ENCODE measurements at places on chromosomes 16 and 17.

DNA sequence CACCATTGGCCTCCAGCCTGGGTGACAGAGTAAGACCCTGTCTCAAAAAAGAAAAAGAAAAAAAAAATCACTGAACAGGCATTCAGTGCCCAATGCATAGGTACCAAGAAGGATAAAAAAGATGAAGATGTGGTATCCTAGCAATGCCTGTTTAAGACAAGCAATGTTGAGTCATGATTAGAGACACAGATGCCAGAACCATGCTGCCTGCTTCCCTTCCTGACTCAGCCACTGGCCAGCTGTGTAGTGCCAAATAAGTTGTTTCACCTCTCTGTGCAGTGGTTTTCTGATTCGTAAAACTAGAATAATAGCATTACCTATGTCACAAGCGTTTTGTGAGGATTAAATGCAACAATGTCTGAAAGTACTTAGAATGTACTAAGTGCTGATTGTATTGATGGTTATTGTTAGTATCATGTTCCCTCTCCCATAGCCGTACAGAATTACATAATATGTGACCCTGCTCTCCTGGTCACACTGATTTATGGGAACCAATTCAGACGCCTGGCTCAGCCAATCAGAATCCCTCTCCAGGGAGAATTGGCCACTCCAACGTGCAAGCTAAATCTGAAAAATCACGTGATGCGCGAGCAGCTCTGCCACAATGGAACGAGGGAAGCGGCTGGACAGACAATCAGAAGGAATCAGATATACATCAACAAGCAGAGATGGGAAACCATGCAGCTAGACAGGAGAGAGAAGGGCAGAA, 241.9 kb downstream of the SLC39A11 start:
- DNase-seq: no peak

DNA sequence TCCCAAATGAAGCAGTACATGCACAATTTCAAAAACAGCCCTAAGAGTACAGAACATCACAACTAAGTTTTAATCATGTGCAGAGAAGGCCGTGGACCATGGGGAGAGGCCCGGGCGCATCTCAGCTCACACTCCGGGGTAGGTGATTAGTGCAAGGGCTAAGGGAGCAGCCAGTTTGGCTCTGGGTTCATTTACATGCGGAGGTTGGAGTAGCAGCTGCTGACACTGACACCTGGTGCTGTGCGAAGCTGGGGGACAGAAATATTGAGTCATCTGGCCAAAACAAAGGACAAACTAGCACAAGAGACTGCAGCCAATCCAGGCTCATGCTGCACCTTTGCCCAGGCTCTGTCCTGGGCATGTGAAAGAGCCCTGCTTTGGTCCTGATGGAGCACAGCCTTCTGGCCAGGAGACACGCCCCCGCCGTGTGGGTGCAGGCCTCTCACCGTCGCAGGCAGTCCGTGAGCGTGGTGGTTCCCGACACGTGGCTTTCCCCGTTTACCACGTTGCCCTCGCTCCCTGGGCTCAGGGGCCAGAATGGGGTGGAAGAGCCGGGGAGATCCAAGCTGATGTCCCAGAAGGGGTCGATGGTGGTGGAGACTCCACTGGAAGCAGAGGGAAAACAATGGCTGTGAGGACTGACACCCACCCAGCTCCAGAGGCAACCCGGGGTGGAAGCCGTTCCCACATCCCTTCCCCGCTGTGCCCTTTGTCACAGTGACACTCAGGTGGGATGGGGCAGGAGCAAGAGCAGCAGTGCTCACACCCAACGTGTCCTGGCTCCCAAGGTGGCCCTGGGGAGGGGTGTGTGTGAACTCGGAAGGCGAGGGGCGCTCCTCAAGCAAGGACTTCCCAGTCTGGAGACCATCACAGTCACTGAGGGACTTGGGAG, 31.9 kb downstream of the USP22 start:
- no peak for DNase-seq

DNA sequence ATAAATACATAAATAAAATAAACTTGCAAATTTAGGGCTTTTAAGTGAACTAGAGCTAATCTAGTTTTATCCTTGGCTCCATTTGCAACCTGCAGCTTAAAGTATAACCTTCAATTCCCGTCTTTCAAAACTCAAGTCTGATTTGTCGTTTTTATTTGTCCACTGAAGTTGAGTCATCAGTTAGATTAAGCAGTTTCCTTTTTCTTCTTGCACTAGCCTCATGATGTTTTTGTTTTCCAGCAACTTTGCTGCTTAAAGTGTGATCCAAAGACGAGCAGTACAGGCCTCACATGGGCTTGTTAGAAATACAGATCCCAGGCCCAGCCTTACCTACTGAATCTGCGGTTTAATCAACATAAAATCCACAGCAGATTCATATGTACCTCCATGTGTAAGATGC, 13.8 kb downstream of the ARSG start:
- DNase-seq: no peak

- DNase-seq: no peak
Observed at GRCh38 chr17:75487351-75488070, 27.8 kb downstream of the CASKIN2 start.

DNA sequence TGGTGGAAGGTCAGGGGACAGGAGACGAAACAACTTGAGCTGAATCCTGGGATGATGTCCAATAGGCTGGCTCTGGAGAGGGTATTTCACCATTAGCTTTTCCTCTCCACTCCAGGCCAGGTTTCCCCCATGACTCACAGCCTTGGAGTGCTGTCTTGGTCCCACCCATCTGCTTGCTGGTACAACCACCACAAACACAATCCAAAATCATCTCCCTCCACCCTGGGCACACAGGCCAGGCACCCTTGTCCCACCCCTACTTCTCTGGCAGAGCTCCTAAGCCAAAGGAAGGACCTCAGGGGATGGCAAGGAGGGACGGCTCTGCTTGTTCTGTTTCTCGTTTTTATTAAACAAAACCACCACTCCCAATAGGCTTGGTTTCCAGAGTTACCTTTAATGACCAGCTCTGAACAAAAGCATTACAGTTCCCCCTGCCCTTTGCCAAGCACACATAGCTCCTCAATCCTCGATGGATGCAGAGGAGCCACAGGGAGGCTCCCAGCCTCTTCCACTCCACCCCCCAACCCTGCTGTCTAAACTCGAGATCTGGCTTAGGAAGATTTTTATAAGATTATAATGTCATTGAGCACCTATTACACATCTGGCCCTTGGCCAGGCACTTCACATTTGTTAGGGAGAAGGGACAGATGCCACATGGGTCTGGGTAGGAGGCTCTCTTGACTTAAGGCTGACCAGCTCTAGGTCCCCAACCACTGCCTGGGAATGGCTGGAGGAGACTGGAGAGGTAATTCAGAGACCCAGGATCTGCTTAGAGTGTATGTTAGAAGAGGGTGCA, 13.3 kb downstream of the CAVIN1 start:
- no peak for DNase-seq

DNA sequence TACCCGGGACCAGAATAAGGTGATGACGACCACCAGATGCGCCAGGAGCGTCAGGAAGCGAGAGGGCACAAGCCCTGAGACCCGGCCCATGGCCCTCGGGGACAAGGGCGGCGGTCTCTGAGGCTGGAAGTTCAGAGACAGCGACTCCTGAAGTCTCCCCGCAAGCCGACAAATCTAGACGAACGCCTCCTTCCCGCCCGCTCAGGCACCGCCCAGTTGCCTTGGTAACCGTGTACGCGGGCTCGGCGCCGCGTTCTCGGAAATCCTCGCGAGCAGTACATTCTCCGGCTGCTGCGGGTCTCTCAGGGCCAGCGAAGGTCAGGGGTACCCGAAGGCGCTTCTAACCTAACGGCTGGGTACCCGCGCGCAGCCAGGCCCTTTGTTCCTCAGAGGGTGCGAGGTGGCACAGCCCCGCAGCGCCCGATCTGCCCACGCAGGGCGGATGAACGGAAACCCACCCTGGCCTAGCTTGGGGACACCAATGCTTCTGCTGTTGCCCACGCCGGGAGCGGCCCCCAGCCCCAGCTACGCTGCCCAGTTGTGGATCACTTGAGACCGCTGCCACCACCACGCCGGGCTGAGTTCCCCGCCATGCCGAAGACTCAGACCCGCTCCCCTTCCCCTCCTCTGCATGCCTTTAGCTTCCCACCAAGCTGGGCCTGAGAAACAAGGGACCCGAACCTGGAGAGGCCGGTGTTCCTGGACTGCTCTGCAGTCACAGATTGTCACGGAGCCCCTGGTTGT, at the start of gene TMEM107:
Gene TMEM107, minus strand, starts transcription at position 184 of the 744 bp plus-strand sequence. Its CDS starts 94 bp downstream, at position 90.
- DNase-seq: peak; percentile 68

DNA sequence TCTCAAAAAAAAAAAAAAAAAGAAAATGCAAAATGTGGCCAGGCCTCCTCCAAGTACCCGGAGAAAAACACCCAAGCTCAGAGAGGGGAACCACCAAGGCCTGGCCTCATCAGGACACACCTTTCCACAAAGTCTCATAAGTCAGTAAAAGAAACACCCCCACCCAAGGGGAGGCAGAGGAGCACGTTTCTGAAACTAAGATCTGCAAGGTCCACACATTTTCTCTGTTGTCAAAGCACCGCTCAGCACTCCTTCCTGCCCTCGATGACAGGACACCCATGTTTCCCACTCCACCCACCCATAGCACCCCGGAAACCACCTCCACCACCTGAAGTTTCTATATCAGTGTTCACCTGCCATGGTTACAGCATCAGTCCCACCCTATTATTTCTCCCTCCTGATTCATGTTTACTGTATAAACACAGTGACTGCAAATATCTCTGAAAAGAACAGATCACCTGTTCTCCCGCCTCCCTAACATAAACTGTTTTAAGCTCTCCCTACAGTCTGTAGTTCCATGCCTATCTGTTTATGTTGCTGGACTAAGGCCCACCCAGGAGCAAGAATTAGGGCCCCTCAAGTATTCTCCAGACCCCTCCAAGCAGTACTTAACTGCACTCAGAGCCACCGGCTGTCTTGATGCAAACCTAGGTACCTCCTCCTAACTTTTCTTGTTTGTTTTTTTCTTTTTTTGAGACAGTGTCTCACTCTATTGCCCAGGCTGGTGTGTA, 2.0 kb downstream of the CORO7 start:
- DNase-seq: peak; percentile 69

- DNase-seq: no peak
Observed at GRCh38 chr17:29682054-29682453, 59.3 kb upstream of the CORO6 start.

GRCh38 chr16:85607796-85608514, 5.2 kb upstream of the GSE1 start:
- DNase-seq: no peak

DNA sequence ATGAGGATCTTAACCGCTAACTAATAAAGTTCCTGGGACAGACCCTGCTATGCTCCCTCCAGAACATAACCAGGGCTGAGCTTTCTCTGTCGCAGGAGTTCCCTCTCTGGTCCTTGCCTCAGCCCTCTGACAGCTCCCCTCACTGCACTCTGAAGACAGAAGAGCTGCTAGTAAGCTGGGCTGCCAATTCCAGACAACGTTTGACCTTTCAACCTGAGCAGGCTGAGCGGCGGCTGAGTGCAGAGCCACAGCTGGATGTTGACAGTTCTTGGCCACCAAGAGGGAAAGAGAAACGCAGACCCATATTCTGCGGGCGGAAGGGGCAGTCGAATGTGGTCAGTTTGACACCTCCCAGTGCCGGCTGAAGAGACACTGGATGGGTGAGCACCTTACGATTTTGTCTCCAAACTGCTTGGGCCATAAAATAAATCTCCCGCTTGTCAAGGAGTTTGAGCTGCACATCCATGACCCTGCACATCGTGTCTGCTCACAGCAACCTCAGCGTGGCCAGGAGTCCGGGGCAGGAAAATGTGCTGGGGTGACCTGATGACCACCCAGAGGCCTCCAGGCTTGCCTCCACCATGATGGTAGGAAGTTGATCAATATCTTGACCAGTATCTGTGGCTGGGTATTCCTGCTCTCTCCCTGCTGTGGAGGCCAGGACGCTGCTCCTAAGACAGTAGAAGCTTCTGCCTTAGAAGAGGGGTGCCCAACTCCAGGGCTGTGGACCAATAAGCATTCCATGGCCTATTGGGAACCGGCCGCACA, 209.2 kb downstream of the PARN start:
- no peak for DNase-seq

GRCh38 chr16:86540894-86541293, 14.1 kb downstream of the MTHFSD start:
- DNase-seq: no peak
